ENCODE measurements at places on chromosomes 3 and 15.

DNA sequence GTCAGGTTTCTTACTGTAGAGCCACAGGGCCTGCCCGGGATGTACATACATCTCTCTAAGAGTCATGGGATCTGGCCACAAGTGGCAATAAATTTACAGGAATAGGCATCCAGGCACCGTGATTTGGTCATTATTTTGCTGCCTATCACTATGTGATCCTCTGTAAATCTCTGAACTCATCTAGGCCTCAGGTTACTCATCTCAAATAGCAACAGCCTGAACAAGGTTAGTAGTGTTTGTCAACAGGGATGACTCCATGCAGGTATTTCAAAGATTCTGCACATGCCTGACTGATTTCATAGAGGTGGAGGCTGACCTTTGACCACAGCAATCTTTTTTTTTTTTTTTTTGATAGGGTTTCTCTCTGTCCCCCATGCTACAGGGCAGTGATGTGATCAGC is 88.8 kb upstream of the TBL1XR1 start:
- peaks cover 12% of the 10 kb centered on the region for H3K4me1 ChIP-seq
- H3K4me3 ChIP-seq: no peak overlapping the region
- no peak for DNase-seq
- H3K36me3 ChIP-seq: no peaks in the 10 kb centered on the region

GRCh38 chr3:109806929-109807328 is 469.6 kb upstream of the DPPA4 start:
- no peak for DNase-seq
- H3K36me3 ChIP-seq: no peaks in the 10 kb centered on the region
- H3K27me3 ChIP-seq: no peaks in the 10 kb centered on the region
- H3K4me3 ChIP-seq: no peak overlapping the region
- H3K4me1 ChIP-seq: no peaks in the 10 kb centered on the region

DNA sequence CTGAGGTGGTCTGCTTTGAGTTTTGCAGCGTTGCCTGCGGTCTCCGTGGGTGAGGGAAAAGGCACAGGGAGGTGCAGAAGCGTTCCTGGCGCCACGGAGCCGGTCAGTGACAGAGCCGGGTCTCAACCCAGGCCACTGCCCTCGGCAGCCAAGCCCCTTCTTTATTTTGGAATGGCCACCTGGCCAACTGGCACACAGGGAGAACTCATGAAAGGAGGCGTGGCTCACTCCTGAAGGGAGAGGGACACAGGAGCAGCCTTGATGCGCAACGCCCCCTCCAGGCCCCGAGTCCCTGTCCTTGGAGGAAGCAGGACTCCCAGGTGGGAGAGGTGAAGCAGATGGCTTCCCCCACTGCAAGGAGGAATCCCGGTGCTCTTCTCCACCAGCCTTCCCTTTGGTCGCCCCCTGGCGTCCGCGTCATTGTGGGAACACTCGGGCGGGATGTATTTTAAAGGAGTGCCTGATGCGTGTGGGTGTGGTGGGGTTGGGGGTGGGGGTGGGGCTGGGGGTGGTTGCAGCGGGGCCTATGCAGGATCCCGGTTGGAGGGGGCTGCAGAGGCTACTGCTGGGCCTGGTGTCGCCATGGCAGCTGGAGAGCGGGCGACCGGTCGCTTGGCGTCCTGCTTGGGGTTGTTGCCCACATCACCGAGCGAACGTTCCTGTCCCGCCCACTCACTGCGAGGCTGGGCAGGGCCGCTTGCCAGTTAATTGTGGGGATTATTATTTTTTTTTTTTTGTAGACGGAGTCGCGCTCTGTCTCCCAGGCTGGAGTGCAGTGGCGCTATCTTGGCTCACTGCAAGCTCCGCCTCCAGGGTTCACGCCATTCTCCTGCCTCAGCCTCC is 32.6 kb downstream of the APBA2 start:
- no peaks in the 10 kb centered on the region for H3K4me1 ChIP-seq
- no peaks in the 10 kb centered on the region for H3K36me3 ChIP-seq
- no peak overlapping the region for H3K4me3 ChIP-seq
- DNase-seq: no peak

DNA sequence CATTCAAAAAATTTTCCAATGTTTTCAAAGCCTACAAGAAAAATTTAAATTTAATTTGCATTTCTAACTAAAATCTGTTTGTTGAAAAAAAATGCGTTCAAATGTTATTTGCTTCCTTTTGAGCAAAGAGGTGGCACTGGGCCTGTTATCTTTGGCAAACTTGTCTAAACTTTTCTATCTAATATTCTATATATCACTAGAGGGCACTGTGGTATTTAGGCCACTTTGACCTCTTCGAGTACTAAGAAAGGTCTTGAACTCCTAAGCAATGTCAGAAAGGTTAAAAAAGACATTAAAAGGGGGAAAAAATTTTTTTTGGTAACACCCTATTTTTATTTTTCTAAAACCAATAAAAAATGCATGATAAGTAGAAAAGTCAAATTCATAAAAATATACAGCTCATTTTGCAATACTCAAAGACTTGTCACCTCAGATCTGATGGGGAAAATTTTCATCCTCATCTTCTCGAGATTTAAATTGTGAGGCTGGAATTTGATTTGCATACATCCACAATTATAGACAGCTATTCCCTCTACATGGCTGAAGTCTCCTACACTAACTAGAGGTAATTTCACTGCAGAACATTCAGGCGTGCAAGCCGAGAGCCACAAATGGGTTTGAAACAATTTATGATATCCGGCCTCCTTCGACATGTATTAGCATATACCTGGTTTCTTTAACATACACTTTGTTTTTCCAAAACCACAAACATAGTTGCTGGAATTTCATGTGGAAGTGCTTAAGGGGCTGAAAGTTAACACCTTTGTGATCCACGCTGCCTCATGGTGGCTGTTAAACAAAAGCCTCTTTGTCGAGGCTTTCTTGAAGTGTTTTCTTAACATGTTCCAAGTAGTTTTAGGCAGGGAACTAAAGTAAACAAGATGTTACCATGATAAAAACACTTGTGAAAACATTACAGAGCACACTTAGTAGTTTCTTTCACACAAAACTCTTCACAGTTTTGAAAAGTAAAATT is 576.4 kb downstream of the FOXP1 start:
- no peaks in the 10 kb centered on the region for H3K27me3 ChIP-seq
- DNase-seq: no peak
- no peaks in the 10 kb centered on the region for H3K4me1 ChIP-seq
- H3K4me3 ChIP-seq: no peak overlapping the region
- H3K27ac ChIP-seq: no peak overlapping the region

DNA sequence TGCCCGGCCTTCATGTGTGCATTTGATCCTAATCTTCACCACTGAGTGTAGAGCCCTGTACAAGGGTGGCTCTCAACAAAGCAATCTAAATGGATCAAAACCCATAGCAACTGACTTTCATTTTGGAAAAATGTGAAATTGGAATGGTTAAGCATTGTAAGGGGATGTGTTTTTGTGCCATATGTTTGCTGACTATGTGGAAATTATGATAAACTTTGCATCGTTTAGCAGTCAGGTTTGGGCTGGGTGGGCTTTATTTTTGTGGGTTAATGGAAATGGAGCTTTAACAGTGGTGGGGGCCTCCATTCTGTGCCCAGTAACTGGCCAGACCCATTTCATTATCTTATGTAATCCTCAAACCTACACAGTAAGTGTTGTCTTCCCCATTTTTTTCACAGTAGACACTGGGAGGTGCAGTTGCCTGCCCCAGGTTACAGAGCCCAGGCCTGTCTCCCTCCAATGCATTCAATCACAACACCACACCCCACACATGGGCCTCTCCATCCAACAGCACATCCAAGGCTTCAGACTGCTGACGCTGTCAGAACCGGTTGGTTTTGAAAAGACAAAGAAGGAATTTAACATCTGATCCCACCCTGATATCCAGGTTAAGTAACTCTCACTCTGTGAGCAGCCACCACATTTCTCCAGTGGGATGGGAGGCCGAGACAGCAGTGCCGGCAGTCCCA is 136.3 kb upstream of the ABHD17C start:
- no peaks in the 10 kb centered on the region for H3K36me3 ChIP-seq
- no peak for DNase-seq
- no peaks in the 10 kb centered on the region for H3K4me1 ChIP-seq
- H3K27ac ChIP-seq: no peak overlapping the region

DNA sequence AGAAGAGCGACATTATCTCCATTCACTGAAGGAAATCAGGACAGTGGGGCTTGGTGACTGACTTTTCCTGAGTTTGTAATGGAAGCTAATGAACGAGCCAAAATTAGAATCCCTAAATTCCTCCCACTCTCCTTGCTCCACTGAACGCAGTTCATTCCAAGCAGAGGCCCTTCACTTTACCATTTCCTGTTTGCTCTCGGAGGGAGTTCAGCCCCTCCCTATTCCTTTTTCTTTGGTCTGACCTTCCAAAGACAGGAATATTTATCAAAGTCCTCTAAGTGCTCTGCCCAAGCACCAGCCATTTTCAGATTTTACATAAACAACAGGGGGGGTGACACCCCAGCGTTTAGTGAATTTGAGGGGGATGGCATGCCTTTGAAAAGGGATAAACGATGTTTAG is 24.0 kb upstream of the PTPRG start:
- no peaks in the 10 kb centered on the region for H3K4me1 ChIP-seq
- DNase-seq: no peak
- H3K27me3 ChIP-seq: no peaks in the 10 kb centered on the region
- H3K27ac ChIP-seq: no peak overlapping the region
- H3K36me3 ChIP-seq: no peaks in the 10 kb centered on the region

DNA sequence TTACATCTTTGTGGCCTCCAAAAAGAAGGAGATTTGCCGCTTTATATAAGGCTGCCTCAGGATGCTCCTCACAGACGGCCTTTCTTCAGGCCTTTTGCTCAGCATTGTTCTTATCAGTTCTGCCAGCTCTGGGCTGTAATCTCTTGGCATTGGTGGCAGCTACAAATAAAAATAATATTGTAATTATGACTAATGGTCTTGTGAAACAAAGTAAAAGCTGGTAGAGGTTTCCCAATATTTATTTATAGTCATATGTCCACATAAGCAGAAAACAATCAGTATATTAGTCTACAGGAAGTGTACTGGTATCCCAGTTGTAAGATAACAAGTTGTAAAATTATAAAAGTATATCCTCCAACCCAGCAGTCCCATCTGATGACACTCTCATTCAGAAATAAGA is 7.3 kb downstream of the NEK4 start:
- no peak overlapping the region for H3K27ac ChIP-seq
- peaks cover 7% of the 10 kb centered on the region for H3K36me3 ChIP-seq
- no peaks in the 10 kb centered on the region for H3K4me1 ChIP-seq
- no peaks in the 10 kb centered on the region for H3K27me3 ChIP-seq

DNA sequence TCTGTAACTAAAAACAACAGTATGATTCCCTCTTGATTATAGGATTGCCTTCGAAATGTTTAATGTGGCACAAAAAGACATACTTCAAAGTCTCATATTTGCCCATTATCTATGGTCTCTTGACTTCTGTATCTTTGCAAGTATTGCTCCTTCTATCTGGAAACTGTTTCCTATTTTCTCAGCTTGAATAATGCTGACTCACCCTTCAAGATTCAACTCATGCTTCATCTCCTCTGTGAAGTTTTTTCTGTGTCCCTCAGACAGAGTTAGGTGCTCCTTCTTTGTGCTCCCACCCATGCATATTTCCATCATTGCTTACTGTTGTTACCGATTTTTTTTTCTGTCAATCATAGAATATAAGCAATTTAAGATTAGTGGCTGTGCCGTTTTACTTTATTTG is 192.8 kb upstream of the ROBO1 start:
- no peak overlapping the region for H3K27ac ChIP-seq
- DNase-seq: no peak
- no peaks in the 10 kb centered on the region for H3K27me3 ChIP-seq
- no peaks in the 10 kb centered on the region for H3K4me1 ChIP-seq
- H3K36me3 ChIP-seq: no peaks in the 10 kb centered on the region

GRCh38 chr15:89492934-89493631 is 3.3 kb downstream of the RHCG start:
- peaks cover 16% of the 10 kb centered on the region for H3K4me1 ChIP-seq
- no peak for DNase-seq
- H3K4me3 ChIP-seq: no peak overlapping the region

GRCh38 chr3:46955801-46956259 is 20.7 kb downstream of the CCDC12 start:
- H3K36me3 ChIP-seq: no peaks in the 10 kb centered on the region
- peak overlapping the region; percentile 29 for H3K27ac ChIP-seq
- H3K27me3 ChIP-seq: no peaks in the 10 kb centered on the region
- no peak for DNase-seq

DNA sequence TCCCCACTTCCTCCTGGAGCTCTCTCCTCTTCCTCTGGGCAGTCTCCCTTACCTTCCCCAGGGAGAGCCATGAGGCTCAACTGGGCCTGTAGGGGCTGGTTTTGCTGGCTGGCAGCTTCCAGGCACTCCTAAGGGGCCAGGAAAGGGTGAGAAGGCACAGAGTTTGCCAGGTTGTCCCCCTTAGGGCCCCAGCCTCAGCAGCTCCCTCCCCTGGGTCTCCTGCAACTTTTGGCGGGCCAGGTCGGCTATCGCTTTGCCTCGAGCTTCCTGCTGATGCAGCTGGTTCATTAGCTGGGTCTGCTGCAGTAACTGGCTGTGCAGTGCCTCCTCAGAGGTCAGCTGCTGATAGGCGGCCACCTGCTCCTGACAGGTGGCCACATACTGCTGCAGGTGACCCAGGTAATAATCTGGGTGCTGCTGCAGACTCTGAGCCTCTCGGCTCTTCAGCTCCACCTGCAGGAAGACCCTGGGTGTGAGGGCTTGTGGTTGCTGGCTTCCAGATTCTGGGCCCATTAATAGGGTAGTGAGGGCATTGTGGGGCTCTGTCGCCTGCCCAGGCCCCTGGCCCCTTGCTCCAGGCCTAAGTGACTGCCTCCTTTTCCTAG is 29.7 kb upstream of the OR4F6 start:
- no peak overlapping the region for H3K27ac ChIP-seq
- H3K27me3 ChIP-seq: peaks cover 2% of the 10 kb centered on the region
- no peak for DNase-seq
- H3K36me3 ChIP-seq: no peaks in the 10 kb centered on the region

DNA sequence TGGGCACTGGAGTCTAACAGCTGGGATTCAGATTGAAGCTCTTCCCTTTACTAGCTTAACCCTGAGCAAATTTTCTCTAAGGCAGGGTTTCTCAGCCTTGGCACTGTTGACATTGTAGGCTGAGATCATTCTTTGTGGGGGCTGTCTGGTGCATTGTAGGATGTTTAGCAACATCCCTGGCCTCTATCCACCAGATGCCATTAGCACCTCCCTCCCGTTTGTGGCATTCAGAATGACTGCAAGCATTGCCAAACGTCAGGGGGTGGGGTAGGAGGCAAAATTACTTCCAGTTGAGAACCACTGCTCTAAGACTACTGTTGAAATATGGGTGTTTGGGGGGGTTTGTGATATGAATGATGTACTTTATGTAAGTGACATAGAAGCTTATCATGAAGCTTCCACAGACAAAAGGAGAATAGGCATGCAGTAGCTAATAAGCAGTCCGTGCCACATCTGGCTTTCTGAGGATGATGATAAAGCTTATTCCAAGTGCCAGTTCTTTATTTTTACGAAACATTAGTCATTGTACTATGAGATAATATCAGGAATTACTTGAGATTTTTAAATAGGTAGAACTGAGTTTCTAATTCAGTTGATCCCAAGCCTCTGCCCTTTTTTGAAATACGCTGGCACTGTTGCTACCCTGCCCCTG is 39.3 kb downstream of the NKIRAS1 start:
- no peak overlapping the region for H3K4me3 ChIP-seq
- H3K36me3 ChIP-seq: no peaks in the 10 kb centered on the region
- no peaks in the 10 kb centered on the region for H3K27me3 ChIP-seq
- 0 out of 2 replicates have a peak, but pooled peaks cover 6% of the 10 kb centered on the region for H3K4me1 ChIP-seq
- no peak for DNase-seq

- H3K36me3 ChIP-seq: no peaks in the 10 kb centered on the region
- no peak for DNase-seq
- no peaks in the 10 kb centered on the region for H3K27me3 ChIP-seq
- H3K27ac ChIP-seq: no peak overlapping the region
- no peaks in the 10 kb centered on the region for H3K4me1 ChIP-seq
Observed at GRCh38 chr15:77022646-77023575, 28.0 kb downstream of the PSTPIP1 start.

- DNase-seq: no peak
- H3K4me3 ChIP-seq: no peak overlapping the region
- no peak overlapping the region for H3K27ac ChIP-seq
Observed at GRCh38 chr15:57596978-57597377, 5.3 kb downstream of the MYZAP start.

Measured in Panc1 (cell line).